ENCODE measurements at places on chromosomes 5 and 9.

GRCh38 chr5:78926252-78926651 is 58.9 kb downstream of the ARSB start:
- no peak for DNase-seq

DNA sequence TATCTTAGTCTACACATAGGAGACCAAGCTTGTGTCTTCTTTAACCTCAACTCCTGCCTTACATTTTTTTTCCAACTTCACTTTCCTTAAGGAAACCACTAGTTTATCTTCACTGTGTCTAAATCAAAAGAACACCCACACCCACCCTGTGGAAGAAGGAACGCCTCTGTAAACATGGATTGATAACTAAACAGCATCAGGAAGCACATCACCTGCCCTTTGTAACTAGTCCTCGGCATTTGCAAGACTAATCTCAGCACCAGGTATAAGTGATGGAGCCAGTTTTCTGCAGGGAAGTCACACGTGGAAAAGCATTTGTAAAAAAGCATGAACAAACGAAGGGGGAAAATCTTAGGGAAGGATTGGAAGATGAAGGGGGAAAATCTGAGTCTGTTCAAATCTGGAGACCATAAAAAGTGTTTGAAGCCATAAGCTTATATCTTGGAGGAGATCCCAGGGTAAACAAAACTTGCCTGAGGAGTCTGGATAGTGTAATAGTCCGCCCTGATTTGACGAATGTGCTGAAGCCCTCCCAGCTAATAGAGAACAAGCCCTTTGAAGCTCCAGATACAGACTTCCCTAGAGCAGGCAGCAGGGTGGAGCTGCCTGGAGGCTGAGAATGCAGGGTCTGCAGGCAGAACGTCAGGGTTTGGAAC is 117.3 kb upstream of the LHFPL2 start:
- DNase-seq = no peak

DNA sequence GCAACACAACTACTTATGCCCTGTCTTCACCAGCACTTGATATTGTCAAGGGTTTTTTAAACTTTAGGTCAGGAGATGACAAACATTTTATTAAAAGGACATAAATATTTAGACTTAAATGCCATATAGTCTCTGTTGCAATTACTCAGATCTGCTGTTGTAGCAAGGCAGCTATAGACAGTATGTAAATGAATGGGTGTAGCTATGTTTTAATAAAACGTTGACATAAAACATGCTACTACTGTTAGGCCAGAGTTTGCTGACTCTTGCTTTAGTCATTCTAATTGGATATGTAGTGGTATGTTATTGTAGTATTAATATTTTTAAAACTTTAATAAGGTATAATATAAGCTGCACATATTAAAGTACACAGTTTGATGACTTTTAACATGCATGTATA is 27.7 kb downstream of the ZNF131 start:
- DNase-seq = no peak

GRCh38 chr5:131534974-131535373 is 100.1 kb downstream of the RAPGEF6 start:
- no peak for DNase-seq

GRCh38 chr5:169647566-169647965 is 10.5 kb downstream of the DOCK2 start:
- no peak for DNase-seq

- DNase-seq = peak; percentile 24
These were observed 42.6 kb downstream of the ANKRD55 start for GRCh38 chr5:56190497-56190896.

DNA sequence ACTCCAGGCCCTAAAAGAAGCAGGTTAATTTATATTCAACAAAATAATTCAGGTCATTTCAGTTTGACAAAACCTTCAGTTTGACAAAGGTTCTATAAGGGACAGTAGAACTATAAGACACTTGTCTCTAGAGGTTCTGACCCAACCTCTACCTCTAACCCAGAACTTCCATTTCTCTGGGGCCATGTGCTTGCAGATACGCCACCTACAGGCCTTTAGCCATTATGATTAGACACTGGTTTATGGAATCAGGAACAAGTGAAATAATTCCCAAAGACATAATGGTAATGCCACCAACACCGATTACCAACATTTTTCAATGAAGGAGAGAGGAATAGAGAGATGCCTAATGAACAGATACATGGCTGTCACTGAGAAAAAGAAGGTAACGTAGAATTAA is 733.9 kb downstream of the PRELID2 start:
- no peak for DNase-seq

GRCh38 chr5:132237670-132238069 is 10.0 kb upstream of the P4HA2 start:
- no peak for DNase-seq

DNA sequence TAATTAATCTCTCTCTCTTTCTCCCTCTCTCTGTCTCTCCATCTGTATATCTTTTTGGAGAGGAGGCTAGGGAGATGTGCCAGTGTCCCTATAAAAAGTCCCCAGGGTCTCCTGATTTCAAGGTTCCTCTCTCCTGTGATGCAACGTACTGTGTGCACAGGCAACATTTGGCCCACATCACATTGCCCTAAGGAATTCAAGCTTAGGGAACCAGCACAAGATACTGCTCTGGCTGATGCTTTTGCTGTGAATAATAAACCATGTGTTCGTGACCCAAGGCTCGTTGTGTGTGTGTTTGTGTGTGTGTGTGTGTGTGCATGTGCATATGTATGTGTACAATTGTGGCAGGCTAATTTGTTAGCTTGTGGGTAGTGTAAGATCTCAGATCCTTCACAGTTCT is 9.7 kb downstream of the SPATA9 start:
- no peak for DNase-seq

- DNase-seq = no peak
These were observed 108.8 kb downstream of the FSTL4 start for GRCh38 chr5:133503511-133503910.

GRCh38 chr5:136439367-136439766 is 74.0 kb upstream of the TRPC7 start:
- DNase-seq = no peak

DNA sequence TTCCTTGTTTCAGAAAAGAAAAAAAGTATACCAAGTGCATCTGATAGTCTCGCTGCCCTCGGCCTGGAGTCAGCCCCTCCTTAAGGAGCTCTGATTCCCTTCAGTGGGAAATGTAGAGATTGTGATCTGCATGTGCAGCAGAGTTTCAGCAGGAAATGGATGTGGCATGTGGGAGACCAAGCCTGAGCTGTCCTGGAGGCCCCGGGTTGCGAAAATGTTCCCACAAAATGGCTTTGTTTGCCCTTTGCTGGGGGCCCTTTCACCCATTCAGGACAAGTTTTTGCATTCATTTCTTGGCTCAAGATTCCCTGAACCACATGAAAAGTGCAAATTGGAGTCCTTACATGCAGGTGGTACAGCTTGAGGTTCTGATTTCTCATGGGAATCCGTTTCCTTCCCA is 230.9 kb downstream of the GADD45G start:
- DNase-seq = no peak

GRCh38 chr9:115143689-115144088 is 25.7 kb upstream of the TNC start:
- DNase-seq = no peak

DNA sequence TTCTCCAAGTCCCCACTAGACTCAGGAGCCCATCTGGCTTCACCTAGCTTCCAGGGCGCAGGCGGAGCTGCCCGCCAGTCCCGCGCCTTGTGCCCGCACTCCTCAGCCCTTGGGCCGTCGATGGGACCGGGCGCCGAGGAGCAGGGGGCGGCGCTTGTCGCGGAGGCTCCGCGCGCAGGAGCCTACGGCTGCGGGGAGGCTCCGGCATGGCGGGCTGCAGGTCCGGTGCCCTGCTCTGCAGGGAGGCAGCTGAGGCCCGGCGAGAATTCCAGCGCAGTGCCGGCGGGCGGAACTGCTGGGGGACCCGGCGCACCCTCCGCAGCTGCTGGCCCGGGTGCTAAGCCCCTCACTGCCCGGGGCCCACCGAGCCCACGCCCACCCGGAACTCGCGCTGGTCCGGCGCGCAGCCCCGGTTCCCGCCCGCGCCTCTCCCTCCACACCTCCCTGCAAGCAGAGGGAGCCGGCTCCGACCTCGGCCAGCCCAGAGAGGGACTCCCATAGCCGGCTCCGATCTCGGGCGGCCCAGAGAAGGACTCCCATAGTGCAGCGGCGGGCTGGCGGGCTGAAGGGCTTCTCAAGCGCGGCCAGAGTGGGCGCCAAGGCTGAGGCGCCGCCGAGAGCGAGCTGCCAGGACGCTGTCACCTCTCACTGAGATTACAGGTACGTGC is 78.1 kb upstream of the PJA2 start:
- no peak for DNase-seq

GRCh38 chr5:159854916-159855315 is 61.4 kb upstream of the ADRA1B start:
- DNase-seq = no peak

DNA sequence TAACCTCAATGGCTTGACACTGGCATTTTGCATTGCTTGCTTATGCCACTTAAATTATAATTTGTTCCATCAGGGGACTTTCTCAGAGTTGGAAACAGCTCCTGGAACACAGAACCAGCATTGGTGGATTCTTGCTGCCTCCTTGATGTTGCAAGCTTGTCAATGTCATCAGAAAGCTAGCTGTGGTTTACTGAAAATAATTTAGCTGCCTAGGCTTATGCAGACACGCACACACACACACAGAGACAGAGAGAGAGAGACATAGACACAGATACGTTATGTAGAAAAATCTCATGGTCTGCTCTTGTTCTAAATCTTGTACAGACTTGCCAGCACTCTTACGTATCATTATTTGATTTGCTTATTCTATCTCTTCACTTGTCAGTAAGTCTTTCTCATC is 78.0 kb downstream of the HMHB1 start:
- DNase-seq = no peak

DNA sequence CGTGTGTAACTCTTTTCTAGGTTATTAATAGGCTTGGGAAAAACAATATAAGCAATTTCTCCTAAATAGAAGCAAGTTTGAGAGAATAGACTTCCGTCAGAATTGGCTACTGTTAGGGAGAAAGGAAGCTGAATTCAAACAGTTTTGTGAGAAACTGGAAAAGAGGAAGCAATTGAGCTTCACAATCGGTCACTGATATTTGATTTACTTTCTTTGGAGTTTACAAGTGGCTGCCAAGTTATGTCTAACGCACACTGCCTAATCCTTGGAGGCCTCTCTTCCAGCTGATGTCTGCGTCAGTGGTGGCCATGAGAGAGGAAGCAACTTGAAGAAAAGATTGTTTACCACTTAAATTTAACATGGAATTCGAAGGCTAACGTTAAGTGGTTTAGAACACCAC is 319.5 kb downstream of the ADGRV1 start:
- no peak for DNase-seq

DNA sequence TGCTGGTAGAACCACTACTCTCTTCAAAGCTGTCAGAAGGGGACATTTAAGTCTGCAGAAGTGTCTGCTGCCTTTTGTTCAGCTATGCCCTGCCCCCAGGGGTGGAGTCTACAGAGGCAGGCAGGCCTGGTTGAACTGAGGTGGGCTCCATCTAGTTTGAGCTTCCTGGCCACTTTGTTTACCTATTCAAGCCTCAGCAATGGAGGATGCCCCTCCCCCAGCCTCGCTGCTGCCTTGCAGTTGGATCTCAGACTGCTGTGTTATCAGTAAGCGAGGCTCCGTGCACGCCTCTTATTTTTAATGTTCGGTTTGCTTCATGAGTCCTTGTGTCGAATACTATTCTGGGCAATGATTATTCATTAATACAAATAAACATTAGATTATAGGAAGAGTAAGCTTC is 3.1 kb upstream of the SLC27A6 start:
- no peak for DNase-seq

DNA sequence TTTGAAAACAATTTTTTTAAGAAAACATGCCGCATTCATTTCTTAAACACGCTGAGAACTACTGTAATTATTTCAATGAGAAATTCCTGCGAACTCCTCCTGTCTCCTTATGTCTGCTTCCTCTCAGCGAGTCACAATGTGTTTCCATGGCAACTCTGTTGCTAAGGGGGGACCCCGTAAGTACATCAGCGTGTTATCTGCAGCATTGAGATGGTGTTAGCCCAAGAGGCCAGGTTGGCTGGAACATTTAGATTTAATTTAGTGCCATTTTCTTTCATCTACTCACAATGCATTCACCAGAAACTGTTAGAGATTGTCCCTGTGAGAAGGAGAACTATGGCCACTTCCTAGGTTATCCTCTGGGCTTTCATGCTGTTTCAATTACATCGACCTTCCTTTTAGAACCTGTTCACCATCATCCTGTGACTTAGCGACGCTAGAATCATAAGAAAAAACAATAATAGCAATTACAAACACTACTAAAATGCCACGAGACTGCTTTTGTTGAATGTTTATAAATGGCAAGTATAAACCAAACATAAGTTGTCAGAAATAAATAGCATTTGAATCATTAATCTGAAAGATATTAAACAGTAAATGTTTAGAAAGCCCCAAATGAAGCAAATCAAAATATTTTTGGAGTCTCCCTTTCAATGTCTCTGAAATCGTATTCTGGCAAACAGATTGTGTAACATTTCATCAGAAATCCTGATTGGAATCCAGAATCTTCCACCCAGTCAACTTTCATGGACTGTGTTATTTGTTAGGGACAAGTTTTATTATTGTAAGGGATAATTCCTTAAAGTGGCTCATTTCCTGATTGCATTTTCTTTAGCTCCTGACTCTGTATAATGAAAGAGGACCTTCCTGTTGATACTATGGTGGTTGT is 39.7 kb upstream of the SHC3 start:
- no peak for DNase-seq

DNA sequence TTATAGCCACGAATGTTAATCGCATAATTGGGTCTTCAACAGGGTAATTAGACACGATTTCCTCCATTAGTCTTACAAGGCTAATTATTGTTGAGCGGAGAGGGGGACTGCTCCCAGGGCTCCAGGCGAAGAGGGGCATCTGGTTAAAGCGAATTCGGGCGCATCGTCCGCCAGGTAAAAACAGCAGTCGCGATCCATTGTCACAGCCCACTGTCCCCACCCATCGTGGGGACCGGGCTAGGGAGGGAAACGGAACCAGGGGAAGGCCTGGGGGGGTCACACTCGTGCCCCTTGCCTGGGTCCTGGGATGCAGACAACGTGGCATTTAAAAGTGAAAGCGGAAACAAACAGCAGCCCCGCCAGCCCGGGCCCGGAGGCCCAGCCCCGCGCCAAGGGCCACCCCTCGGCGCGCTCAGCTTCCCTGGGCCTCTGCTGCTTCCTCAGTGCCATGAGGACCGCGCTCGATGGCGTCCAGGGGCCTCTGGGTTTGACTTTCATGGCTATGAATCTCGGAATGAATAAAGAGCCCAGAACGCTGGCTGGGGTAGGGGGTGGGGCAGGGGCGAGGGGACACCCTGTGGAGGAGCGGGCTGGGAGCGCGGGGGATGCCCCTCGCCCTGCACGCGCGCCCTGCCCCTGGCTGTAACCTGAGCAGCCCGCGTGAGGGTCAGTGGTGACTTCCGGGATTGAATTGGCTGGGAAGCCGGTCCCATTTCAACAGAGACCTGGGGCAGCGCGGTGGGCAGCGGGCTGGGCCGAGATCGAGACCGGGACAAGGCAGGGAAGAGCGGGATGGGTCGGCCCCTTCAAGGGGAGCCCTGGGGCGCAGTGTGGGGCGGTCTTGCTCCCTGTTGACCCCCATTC is 99.9 kb downstream of the GTF3C4 start:
- DNase-seq = peak; percentile 34

All from effector CD4-positive, alpha-beta T cell (primary cell).